Fibroblast of lung (primary cell): ENCODE measurements at places on chromosomes 1 and 21. TPM values are rescaled to one million over a fixed set of nuclear protein-coding genes. Genes with fewer than 3 reads are reported as not detected.
A peak's percentile ranks its signal among the peaks of the same experiment; 100 is the strongest.

GRCh38 chr21:37073417-37074196 is 553 bp downstream of the TTC3 start:
- peaks cover 4% of the 10 kb centered on the region for H3K4me1 ChIP-seq
- peak overlapping the region; percentile 89 for H3K27ac ChIP-seq
- H3K36me3 ChIP-seq, result no peaks in the 10 kb centered on the region
- no peaks in the 10 kb centered on the region for H3K27me3 ChIP-seq

CR1L gene
- polyA plus RNA-seq, result not detected in 2 replicates

UMODL1 gene
- not detected in 2 replicates for polyA plus RNA-seq

DNA sequence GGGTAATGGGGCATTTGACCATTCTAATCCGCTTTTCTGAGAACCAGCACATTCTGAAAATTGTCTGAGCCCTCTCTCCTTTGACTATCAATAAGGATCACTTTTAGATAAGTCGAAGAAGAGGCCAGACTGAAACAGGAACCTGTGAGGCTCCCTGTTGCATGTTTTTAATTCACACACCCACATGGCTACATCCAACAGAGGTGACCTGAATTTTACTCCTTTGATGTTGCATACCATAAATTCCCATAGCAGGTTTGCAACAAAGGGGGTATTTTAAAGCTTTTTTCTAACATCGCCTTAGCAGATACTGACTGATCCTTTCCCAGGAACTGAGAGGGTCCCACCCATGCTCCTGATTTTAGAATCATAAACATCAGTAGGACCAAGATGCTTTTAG is 450.8 kb downstream of the USP25 start:
- DNase-seq, result no peak
- no peak overlapping the region for H3K4me3 ChIP-seq
- H3K4me1 ChIP-seq, result no peaks in the 10 kb centered on the region
- no peaks in the 10 kb centered on the region for H3K36me3 ChIP-seq
- H3K27ac ChIP-seq, result no peak overlapping the region

TNFRSF4 gene
- polyA plus RNA-seq, result 0.05 TPM in 1 of 2 replicates, not detected in the other

GRCh38 chr1:192552760-192553191 is 22.8 kb upstream of the RGS1 start:
- peaks cover 6% of the 10 kb centered on the region for H3K4me1 ChIP-seq
- no peak overlapping the region for H3K4me3 ChIP-seq
- DNase-seq, result no peak
- H3K27ac ChIP-seq, result no peak overlapping the region
- no peaks in the 10 kb centered on the region for H3K36me3 ChIP-seq

GRCh38 chr21:39612233-39613040 is at the start of gene B3GALT5:
Gene B3GALT5, plus strand, starts transcription at chr21:39612940. Its CDS starts 47,620 bp downstream, at chr21:39660560.
- no peaks in the 10 kb centered on the region for H3K4me1 ChIP-seq
- H3K36me3 ChIP-seq, result no peaks in the 10 kb centered on the region
- no peak within 1 kb of the TSS for H3K4me3 ChIP-seq
- H3K27me3 ChIP-seq, result peaks cover 22% of the 10 kb centered on the region

BNIPL gene
- polyA plus RNA-seq, result 0.07 and 0.10 TPM in 2 replicates

SLC30A7 gene
- polyA plus RNA-seq, result 24.7 and 37.4 TPM in 2 replicates

- no peak for DNase-seq
- no peaks in the 10 kb centered on the region for H3K36me3 ChIP-seq
- H3K27ac ChIP-seq, result no peak overlapping the region
Measured at GRCh38 chr1:53463961-53464899, 5.0 kb downstream of the DMRTB1 start.

RASSF5 gene
- 1.3 and 2.2 TPM in 2 replicates for polyA plus RNA-seq

- peak; percentile 22 for DNase-seq
- peak overlapping the region; percentile 69 for H3K27ac ChIP-seq
- H3K27me3 ChIP-seq, result no peaks in the 10 kb centered on the region
- H3K4me1 ChIP-seq, result no peaks in the 10 kb centered on the region
Measured at GRCh38 chr1:205812271-205812877, 624 bp downstream of the SLC41A1 start.

GRCh38 chr1:34163792-34164731 is 968 bp downstream of the CSMD2 start:
- DNase-seq, result peak; percentile 35
- no peaks in the 10 kb centered on the region for H3K36me3 ChIP-seq
- peaks cover 2% of the 10 kb centered on the region for H3K27me3 ChIP-seq

BGLAP gene
- polyA plus RNA-seq, result 0.12 and 0.34 TPM in 2 replicates

MFSD2A gene
- polyA plus RNA-seq, result 0.90 and 4.5 TPM in 2 replicates
